GM18507 (cell line): ENCODE measurements at places on chromosomes 1 and 21.
A peak's percentile ranks its signal among the peaks of the same experiment; 100 is the strongest.

DNA sequence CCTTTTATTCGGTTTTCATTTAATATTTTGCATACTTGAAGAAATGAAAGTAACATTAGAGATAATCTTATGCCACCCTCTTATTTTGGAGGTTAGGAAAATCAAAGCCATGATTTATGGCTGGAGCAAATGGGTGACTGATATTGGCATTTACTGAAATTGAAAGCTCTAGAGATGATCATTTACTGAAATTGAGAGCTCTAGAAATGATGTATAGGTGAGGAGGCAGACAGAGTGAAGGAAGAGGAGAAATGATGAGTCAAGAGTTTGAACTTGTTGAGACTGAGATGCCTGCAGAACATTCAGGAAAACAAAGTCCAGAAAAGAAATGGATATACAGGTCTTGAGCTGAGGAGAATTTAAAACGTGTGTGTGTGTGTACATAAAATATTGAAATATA, 217.6 kb downstream of the LTN1 start:
- no peak for DNase-seq

- no peak for DNase-seq
Observed at GRCh38 chr1:116448785-116449385, 75.8 kb downstream of the ATP1A1 start.

GRCh38 chr1:31364561-31365250, 8.2 kb downstream of the FABP3 start:
- DNase-seq, result no peak

DNA sequence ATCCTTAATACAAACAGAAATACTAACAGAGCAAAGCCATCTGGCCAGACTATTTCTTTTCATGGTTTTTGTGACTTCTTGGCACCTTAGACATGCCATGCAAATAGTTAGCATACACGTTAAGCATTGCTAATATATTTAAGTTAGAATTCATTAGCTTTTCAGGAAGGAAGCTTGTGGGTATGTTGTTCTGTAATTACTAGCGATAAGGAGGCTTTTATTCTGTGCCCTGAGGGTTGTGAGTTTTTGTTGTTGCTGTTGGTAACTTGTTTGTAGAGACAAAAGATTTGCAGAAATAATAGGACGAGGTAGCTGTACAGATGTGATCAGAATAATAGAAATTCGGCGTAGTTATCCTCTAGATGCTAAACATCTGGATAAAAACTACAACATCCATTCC, 305.3 kb downstream of the TM2D1 start:
- no peak for DNase-seq

- no peak for DNase-seq
Observed at GRCh38 chr1:191963286-191963685, 195.0 kb upstream of the RGS18 start.

DNA sequence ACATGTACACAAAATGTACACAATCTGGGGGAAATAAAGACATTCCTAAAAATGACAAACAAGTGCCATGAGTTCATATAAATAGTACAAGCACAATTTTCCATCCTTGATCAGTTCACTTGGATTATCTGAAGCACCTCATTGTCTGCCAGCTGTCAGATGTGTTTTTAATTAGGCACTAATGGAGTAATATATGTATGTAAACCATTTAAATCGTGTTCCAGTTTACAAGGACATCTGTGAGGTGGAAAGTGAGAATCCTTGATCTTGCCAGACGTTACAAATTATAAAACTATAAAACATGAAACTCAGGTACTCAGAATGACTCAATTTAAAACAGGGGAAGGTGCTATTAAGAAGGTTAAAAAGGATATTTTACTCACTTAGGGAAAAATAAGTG, 1312.2 kb downstream of the PLA2G4A start:
- no peak for DNase-seq

DNA sequence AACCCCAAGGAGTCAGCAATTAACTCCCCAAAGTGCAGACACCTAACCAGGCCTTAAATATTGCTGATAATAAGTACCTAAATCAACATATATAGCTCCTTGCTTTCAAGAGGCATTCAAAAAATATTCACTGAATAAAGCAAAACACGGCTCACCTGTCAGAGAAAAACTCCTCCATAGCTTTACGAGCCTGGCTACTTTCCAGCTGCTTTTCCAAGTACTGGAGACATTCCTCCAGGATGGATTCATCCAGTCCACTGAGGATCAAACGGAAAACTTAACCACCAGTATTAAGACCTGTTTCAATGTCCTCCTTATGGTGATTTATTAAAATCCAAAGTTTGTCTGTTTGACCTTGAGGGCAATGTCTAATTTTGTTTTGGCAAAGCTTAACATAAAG, 44.6 kb downstream of the UBR4 start:
- no peak for DNase-seq

DNA sequence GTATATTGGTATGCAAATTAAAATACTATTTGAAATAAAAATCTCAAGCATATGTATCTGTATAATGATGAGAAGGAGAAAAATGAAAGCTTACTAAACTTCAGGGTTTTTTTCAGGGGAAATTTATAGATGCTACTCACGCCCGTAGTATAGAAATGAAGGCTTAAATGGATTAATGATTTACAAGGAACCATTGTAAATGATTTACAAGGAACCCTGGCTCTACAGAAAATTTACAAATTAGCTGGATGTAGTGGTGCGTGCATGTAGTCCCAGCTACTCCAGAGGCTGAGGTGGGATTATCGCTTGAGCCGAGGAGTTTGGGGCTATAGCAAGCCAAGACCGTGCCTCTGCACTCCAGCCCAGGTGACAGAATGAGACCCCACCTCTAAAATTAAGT, 150.5 kb downstream of the PCBP3 start:
- no peak for DNase-seq

DNA sequence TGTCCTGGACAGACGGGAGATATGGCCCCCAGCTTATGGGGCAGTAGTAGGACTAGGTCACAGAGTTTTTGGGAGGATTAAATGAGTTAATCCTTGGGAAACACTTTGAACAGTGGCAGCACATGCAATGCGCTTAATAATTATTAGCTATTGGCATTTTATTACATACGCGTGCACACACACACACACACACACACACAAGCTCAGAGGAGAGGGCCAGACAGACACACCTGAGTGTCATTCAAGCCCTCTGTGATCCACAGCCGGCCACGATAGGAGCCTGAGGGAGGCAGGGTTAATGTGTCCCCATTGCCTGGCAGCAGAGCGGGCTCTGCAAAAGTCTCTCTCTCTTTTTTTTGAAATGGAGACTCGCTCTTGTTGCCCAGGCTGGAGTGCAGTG, 37.9 kb downstream of the EPHA2 start:
- no peak for DNase-seq

DNA sequence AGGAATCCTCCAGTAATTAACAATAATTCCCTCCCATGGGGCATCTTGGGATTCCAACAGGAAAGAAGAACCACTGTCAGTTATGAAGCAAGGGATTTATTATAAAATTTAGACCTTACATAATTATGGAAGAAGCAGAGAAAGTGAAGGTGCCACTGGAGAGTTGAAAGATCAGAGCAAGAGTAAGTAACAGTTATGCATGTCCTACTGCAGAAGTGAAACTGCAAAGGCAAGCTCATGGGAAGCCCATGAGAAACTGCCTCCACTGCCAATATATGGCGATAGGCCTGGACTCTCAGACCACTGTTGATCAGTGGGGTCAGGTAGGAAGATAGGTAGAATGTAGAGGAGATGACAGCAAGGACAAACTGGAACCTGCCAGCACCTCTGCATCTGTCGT, 123.6 kb upstream of the ZNF648 start:
- no peak for DNase-seq

- DNase-seq, result no peak
Observed at GRCh38 chr1:234288946-234289345, 84.3 kb upstream of the COA6 start.

- DNase-seq, result no peak
Observed at GRCh38 chr1:94265011-94265422, 27.6 kb upstream of the ARHGAP29 start.

GRCh38 chr1:31198600-31198999, 41.1 kb downstream of the NKAIN1 start:
- DNase-seq, result no peak

DNA sequence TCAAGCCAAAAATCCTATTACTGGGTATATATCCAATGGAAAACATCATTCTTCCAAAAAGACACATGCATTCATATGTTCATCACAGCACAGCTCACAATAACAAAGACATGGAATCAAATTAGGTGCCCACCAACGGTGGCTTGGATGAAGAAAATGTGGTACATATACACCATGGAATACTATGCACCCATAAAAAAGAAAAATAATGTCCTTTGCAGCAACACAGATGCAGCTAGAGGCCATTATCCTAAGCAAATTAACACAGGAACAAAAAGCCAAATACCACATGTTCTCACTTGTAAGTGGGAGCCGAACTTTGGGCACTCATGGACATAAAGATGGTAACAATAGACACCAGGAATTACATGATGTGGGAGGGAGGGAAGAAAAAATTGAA, 113.6 kb downstream of the MRPL39 start:
- no peak for DNase-seq

DNA sequence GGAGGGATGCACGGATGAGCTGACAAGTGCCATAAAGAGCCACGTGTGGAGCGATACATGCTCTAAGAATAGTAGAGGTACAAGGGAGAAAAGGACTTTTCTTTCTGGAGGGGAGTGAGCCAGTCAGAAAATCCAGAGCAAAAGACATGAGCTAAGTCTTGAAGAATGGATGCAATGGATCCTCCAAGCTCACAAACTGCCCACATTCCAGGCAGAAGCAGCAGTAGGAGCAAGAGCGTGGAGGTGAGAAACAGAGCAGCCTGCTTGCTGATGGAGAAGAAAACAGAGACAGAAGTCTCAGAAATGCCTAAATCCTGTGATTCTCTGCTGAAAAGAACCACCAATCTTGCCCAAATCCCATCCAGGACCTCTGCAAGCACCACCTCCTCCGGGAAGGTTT, 78.2 kb upstream of the RALGPS2 start:
- no peak for DNase-seq

- DNase-seq, result no peak
Observed at GRCh38 chr1:119631433-119632102, 16.5 kb downstream of the ZNF697 start.

GRCh38 chr1:57337623-57338022, 86.2 kb downstream of the DAB1 start:
- DNase-seq, result no peak

- no peak for DNase-seq
Observed at GRCh38 chr1:119787776-119788175, 19.1 kb upstream of the HMGCS2 start.

- no peak for DNase-seq
Observed at GRCh38 chr1:79193211-79194079, 186.9 kb upstream of the ADGRL4 start.

GRCh38 chr1:54811739-54812655, 10.9 kb upstream of the TTC22 start:
- DNase-seq, result no peak

GRCh38 chr1:236103646-236104218, 38.6 kb upstream of the GPR137B start:
- peak; percentile 62 for DNase-seq

DNA sequence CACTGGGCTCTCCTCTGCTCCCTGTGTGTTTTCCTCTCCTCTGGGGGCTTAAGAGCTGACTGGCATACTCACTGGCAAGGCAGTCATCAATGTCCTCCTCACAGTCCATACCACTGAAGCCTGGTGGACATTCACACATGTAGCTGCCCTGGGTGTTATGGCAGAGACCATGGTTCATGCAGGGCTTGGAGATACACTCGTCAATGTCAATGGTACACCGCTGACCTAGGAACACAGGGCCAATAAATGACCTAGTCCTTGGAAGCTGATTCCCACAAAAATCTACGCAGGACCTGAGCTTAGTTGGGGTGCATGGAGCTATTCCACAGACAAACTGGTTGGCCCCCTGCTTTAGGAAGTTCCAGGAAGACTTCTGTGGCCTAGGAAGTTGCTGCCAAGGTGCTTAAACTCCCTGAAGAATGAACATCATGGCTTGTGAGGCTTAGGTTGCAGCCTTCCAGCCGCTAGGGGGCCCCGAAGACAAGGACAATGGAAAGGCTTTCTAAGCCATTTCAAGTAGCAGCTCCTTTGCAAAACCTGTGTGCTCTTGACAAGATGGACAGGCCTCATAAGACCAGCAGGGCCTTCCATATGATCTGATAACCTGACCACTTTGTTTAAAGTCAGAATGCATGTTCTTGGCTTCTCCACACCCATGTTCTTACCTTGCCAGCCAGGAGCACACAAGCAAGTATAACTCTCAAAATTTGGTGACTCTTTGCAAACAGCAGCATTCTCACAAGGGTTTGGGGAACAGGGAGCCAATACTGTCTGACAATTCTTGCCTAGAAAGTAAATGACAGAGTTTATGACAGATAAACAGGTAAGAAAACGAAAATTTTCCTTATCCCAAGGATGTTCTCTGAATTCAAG, 52.3 kb upstream of the ADAM30 start:
- peak; percentile 17 for DNase-seq

DNA sequence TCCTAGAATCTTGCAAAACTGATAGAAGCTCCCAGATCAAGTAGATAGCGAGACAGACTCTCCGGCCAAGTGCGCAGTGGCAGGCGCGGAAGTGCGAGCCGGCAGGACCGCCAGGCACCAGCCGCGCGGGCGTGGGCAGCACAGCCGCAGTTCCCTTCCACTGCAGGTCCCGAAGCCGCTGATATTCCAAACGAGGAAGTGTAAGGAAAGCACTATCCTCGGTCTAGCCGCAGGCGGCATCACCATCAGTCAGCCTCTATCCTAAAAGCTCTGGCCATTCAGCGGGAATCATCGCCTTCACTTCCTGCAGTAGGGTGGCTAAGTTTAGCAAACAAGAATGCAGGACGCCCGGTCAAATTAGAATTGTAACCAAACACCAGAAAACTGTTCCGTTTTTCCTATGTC, 710 bp downstream of the GLRX2 start:
- DNase-seq, result no peak

- no peak for DNase-seq
Observed at GRCh38 chr1:158257888-158258287, 3.7 kb downstream of the CD1A start.

DNA sequence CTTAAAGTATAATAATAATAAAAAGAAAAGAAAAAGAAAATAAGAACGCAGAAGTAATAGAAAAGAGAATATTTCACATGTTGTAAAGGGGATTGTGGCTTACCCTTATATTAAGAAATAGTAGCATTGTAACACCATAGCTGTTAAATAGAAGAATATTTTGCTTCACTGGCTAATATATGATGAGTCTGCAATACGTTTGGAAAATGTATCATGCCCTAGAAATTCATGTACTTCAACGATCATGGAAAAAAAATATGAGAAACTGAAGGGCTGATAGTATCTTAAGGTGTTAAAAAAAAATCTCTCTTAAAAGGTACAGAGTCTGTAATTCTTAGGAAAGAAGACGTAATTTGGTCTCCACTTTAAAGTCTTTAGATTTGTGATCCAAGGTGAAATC, 1390.5 kb upstream of the ADGRL2 start:
- DNase-seq, result no peak

DNA sequence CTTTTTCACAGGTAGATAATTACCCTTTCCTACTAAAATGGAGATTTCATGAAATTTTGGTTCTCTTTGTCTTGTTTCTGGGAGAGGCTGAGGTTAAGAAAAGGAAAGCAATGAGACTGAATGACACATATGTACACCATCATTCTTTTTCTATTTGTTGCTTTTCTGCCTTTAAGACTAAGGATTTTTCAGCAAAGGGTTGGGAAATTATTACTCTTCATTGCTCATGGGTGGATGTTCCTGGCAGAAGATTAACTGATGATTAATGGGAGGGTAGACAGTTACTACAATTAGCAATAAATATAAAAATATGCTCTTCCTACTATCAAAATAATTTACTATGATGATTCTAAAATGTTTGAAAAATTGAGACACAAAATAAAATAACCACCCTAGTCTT, 316.5 kb upstream of the USP24 start:
- DNase-seq, result no peak

- DNase-seq, result no peak
Observed at GRCh38 chr1:71490432-71490831, 409.6 kb upstream of the ZRANB2 start.

GRCh38 chr1:80656014-80656636, 1144.6 kb upstream of the ADGRL2 start:
- peak; percentile 2 for DNase-seq
